Stimulated activated CD4-positive, alpha-beta T cell treated with anti-CD3 and anti-CD28 coated beads, Interleukin-1b, Interleukin-23, amount 100 ng/mL, for 24 hours (primary cell): ENCODE measurements at places on chromosomes 16 and 17.

DNA sequence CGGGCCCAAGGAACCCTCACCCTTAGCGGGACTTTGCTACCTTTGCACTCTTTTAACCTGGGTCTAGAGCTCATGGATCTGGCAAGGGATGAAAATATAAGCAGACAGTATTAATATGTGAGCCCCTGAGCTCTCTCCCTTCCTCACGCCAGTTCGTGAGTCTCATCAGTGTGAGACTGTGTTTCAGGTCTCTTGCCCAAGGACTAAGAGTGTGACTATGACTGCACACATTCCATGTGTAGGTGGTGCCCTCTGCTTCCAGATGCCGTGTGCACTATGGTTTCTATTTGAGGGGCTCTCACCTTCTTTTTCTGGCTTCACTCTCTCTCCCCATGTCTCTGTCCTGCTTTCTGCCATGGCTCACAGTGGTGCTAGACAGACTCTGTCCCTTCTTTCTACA is 40.5 kb downstream of the DHRS7B start:
- DNase-seq = no peak

- no peak for DNase-seq
These were observed 469.6 kb downstream of the SLC39A11 start for GRCh38 chr17:72622661-72623433.

DNA sequence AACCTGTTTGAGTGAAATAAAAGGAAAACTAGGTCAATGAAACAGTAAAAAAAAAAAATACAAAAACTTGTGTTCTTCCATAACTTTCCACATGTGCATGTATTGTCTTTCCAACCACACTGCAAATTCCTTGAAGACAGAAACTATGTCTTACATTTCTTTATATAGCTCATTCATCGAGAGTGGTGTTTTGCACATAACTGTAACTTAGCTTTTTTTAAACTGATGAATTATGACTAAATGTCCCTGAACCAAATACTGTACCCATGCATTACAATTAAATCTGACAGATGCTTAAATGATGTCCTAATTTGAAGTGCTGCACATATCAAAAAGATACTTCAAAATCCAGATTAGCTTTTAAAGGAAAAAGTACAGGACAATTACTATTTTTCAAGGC is 50.1 kb downstream of the BRIP1 start:
- no peak for DNase-seq

GRCh38 chr16:54283725-54284318 is 2.8 kb downstream of the IRX3 start:
- no peak for DNase-seq

GRCh38 chr16:4285167-4285566 is 12.3 kb upstream of the TFAP4 start:
- DNase-seq = no peak

- no peak for DNase-seq
These were observed 6.8 kb downstream of the FHOD1 start for GRCh38 chr16:67240506-67240905.

GRCh38 chr17:79844869-79845600 is 5.8 kb upstream of the CBX4 start:
- no peak for DNase-seq

- no peak for DNase-seq
These were observed 72.0 kb downstream of the STXBP4 start for GRCh38 chr17:55040611-55041010.

GRCh38 chr17:8153525-8153956 is 1.3 kb upstream of the PER1 start:
- DNase-seq = no peak
